ENCODE measurements at places on chromosomes 16 and 17. TPM values are rescaled to one million over a fixed set of nuclear protein-coding genes. Genes with fewer than 3 reads are reported as not detected.

The PRDM7 gene
- total RNA-seq: not detected

The CLEC18A gene
- total RNA-seq: 0.58 TPM

The GJD3 gene
- 3.8 TPM for total RNA-seq

The ATP1B2 gene
- 0.17 TPM for total RNA-seq

The AGRP gene
- total RNA-seq: not detected

The SLC16A6 gene
- 0.15 TPM for total RNA-seq

The SULT1A4 gene
- 4.9 TPM for total RNA-seq

All from smooth muscle cell of trachea (primary cell).